CD4-positive, alpha-beta memory T cell (primary cell): ENCODE measurements at places on chromosomes 5 and 9. TPM values are rescaled to one million over a fixed set of nuclear protein-coding genes. Genes with fewer than 3 reads are reported as not detected.
A peak's percentile ranks its signal among the peaks of the same experiment; 100 is the strongest.

The TAF1L gene
- total RNA-seq = 0.12 TPM

The KCTD16 gene
- total RNA-seq = 0.20 TPM

The LCNL1 gene
- 0.17 TPM for total RNA-seq

The C5orf24 gene
- 33.9 TPM for total RNA-seq

The IFNA13 gene
- total RNA-seq = not detected

The PLCXD3 gene
- not detected for total RNA-seq

The TRAPPC13 gene
- 20.9 TPM for total RNA-seq

The EGFL7 gene
- total RNA-seq = not detected

The PAEP gene
- total RNA-seq = not detected

DNA sequence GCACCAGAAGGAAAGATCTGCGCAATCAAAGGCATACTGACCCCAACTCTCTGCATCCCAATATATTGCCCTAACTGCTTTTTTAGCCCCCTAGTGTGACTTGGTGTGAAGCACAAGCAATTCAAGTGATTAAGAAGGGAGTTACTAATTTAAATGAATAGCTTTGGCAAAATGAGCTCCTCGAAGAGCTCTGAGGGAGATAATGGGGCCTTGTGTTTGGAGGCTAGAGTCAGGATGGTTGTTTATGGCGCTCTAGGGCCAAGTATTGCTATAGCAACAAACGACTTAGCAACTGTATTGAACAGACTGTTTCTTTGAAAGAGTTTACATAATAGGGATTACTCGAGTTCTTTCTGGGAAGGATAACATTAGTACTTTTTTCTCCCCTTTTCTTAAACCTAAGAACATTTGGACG is 11.5 kb upstream of the C5orf58 start:
- no peak overlapping the region for H3K4me3 ChIP-seq
- H3K27me3 ChIP-seq = no peaks in the 10 kb centered on the region
- no peak overlapping the region for H3K27ac ChIP-seq
- no peaks in the 10 kb centered on the region for H3K36me3 ChIP-seq
- no peaks in the 10 kb centered on the region for H3K4me1 ChIP-seq
- DNase-seq = no peak

- DNase-seq = no peak
- H3K4me3 ChIP-seq = no peak overlapping the region
- H3K27ac ChIP-seq = no peak overlapping the region
- H3K27me3 ChIP-seq = no peaks in the 10 kb centered on the region
Measured at GRCh38 chr5:18985171-18985758, 1002.7 kb downstream of the CDH18 start.

DNA sequence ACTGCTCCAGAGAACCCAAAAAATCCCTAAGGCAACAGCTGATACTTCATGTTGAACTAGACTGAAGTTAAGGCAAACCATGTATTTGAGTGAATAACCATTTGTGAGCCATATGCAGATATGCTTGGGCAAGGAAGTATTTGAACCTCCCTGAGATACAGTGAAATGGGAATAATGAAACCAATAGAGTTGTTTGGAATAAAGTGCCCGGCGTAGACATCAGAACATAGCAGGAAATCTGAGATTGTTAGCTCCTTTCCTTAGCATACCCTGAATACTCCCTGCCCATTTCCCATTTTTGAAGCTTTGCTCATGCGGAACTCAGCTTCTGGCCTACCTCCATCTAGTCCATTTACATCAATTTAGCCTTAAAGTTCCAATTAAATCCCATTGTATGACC is 611.9 kb downstream of the EFNA5 start:
- no peaks in the 10 kb centered on the region for H3K36me3 ChIP-seq
- no peaks in the 10 kb centered on the region for H3K27me3 ChIP-seq
- H3K4me1 ChIP-seq = no peaks in the 10 kb centered on the region
- H3K27ac ChIP-seq = no peak overlapping the region

DNA sequence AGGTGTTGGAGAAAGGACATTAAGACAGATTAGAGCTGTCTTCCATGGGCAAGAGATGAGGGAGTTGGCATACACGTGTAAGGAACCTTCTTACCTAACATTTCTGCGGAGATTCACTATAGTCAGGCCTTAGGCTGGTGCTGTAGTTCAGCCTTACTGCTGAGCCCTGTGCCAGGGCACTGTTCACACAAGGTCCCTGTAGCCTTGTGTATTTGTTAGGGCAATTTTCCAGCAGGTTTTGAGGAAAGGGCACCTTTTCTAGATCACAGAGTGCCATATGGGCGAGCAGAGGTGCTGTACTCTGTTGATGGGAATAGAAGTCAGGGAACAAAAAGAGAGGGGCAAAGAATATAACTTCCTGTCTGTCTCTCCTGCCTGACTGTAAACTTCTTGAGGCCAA is 15.6 kb downstream of the PALM2AKAP2 start:
- no peak overlapping the region for H3K27ac ChIP-seq
- no peaks in the 10 kb centered on the region for H3K4me1 ChIP-seq
- no peak overlapping the region for H3K4me3 ChIP-seq
- no peaks in the 10 kb centered on the region for H3K36me3 ChIP-seq

GRCh38 chr5:155250596-155250995 is 237.0 kb downstream of the KIF4B start:
- H3K27ac ChIP-seq = no peak overlapping the region
- no peaks in the 10 kb centered on the region for H3K27me3 ChIP-seq
- no peak overlapping the region for H3K4me3 ChIP-seq
- no peaks in the 10 kb centered on the region for H3K4me1 ChIP-seq
- DNase-seq = no peak
- H3K36me3 ChIP-seq = no peaks in the 10 kb centered on the region

GRCh38 chr5:149938791-149939358 is 5.7 kb downstream of the PDE6A start:
- H3K4me1 ChIP-seq = no peaks in the 10 kb centered on the region
- DNase-seq = no peak
- H3K27me3 ChIP-seq = no peaks in the 10 kb centered on the region
- H3K27ac ChIP-seq = no peak overlapping the region

GRCh38 chr5:1736889-1737711 is 62.5 kb downstream of the MRPL36 start:
- H3K36me3 ChIP-seq = no peaks in the 10 kb centered on the region
- no peak overlapping the region for H3K4me3 ChIP-seq
- H3K4me1 ChIP-seq = no peaks in the 10 kb centered on the region
- DNase-seq = no peak
- H3K27ac ChIP-seq = no peak overlapping the region

DNA sequence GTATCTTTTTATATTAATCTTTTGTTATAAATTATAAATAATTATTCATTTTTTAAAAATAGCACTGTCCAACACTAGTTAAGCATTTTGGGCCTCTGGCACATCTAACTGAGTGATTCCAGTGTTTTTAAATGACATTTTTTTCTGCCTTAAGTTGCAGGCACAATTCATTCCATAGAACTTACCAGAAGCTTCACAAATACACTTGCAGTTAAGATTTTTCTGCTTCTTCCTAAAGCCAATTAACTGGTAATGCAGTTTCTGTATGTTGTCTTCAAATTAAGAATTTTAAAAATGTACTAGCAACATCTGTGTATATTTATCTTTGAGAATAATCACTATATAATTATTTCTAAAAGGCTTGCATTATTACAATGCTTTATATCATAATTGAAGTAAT is 11.2 kb upstream of the NFIB start:
- no peak overlapping the region for H3K27ac ChIP-seq
- DNase-seq = no peak
- H3K27me3 ChIP-seq = no peaks in the 10 kb centered on the region
- H3K4me1 ChIP-seq = peaks cover 12% of the 10 kb centered on the region
- no peak overlapping the region for H3K4me3 ChIP-seq

DNA sequence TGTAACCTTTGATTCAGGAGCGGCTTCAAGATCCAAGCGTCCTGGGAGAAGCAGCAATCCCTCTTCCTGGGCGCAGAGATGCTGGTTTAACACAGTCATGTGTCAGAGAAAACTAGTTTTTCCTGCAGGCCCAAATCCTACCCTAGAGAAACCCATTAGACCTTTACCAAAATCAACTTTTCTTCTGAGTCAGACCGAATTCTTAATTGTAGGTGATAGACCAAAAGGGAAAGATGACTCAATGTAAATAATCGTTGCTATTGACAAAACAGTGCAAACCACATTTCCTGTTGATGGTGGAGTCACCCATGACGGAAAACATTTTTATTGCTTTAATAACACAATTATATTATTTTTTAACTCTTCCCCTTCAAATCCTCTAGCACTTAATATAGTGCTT is 40.1 kb downstream of the SLC1A1 start:
- no peak overlapping the region for H3K4me3 ChIP-seq
- H3K27me3 ChIP-seq = no peaks in the 10 kb centered on the region
- H3K27ac ChIP-seq = peak overlapping the region; percentile 30
- no peaks in the 10 kb centered on the region for H3K36me3 ChIP-seq
- H3K4me1 ChIP-seq = peaks cover 12% of the 10 kb centered on the region
- peak; percentile 54 for DNase-seq

GRCh38 chr9:120418315-120418714 is 161.7 kb downstream of the CDK5RAP2 start:
- no peaks in the 10 kb centered on the region for H3K4me1 ChIP-seq
- H3K27ac ChIP-seq = no peak overlapping the region
- H3K27me3 ChIP-seq = no peaks in the 10 kb centered on the region
- no peak for DNase-seq

- H3K4me1 ChIP-seq = no peaks in the 10 kb centered on the region
- peak; percentile 15 for DNase-seq
- H3K36me3 ChIP-seq = no peaks in the 10 kb centered on the region
Measured at GRCh38 chr5:158174918-158175851, 316.2 kb upstream of the CLINT1 start.

- H3K27me3 ChIP-seq = no peaks in the 10 kb centered on the region
- no peaks in the 10 kb centered on the region for H3K4me1 ChIP-seq
- no peaks in the 10 kb centered on the region for H3K36me3 ChIP-seq
- H3K27ac ChIP-seq = no peak overlapping the region
Measured at GRCh38 chr5:107968406-107968843, 297.7 kb upstream of the EFNA5 start.

DNA sequence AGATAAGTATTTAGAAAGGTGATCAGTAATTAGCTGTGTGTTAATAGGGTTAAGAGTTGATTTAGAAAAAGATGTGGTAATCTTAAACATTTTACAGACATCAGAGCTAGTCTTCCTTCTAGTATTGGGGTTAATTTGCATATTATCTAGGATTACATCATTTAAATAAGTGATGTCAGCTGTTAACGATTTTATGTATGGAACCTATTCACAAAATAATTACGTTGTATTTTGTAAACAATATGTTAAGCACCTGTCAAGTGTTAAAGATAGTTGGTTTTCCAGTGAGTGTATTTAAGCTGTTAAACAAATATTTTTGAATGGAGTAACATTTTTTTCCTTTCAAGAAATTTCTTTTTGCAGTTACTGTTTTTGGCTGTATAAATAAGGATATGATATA is 2.2 kb downstream of the DCP2 start:
- peaks cover 60% of the 10 kb centered on the region for H3K4me1 ChIP-seq
- no peak overlapping the region for H3K4me3 ChIP-seq
- H3K27me3 ChIP-seq = no peaks in the 10 kb centered on the region
- peak overlapping the region; percentile 6 for H3K27ac ChIP-seq

DNA sequence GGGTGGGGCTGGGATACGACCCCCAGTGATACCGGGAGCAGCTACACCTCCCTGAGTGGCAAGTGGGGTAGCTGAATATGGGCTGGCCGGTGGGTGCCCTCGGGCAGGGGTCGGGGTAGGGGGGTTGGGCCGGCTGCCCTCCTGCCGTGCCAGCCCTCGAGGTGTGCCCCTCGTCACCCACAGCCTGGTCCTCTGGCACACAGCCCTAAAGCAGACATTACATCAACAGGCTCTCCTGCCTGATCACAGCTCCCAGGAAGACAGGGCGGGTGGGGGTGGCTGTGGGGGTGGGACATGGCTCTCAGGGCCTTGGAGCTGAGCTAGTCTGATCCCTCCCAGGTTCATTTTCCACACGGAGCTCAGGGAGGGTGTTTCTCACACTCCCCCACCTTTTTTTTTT is 23.2 kb downstream of the FBXW5 start:
- H3K27ac ChIP-seq = no peak overlapping the region
- no peak overlapping the region for H3K4me3 ChIP-seq
- DNase-seq = no peak
- H3K4me1 ChIP-seq = no peaks in the 10 kb centered on the region

DNA sequence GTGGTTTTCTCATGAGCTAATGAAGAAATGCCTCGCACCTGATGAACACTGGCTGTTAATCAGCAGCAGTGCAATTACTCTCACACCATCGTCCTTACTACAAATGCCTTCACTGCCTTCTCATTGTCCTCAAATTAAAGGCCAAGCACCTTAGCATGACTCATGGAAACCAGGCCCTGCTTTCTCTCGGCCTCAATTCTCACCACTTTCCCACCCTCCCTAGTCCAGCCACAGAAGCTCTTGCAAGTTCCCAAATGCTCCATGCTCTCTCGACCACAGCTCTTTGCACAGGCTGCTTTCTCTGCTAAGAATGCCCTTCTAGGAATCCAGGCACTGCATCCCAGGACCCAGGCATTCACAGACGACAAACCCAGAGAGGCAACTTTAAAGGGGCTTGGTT is 94.6 kb upstream of the KLF4 start:
- H3K36me3 ChIP-seq = no peaks in the 10 kb centered on the region
- no peak for DNase-seq
- no peaks in the 10 kb centered on the region for H3K4me1 ChIP-seq
- H3K4me3 ChIP-seq = no peak overlapping the region

- H3K36me3 ChIP-seq = peaks cover 7% of the 10 kb centered on the region
- DNase-seq = no peak
- no peaks in the 10 kb centered on the region for H3K27me3 ChIP-seq
- H3K4me1 ChIP-seq = no peaks in the 10 kb centered on the region
Measured at GRCh38 chr9:76161541-76161940, 232.7 kb downstream of the RFK start.

DNA sequence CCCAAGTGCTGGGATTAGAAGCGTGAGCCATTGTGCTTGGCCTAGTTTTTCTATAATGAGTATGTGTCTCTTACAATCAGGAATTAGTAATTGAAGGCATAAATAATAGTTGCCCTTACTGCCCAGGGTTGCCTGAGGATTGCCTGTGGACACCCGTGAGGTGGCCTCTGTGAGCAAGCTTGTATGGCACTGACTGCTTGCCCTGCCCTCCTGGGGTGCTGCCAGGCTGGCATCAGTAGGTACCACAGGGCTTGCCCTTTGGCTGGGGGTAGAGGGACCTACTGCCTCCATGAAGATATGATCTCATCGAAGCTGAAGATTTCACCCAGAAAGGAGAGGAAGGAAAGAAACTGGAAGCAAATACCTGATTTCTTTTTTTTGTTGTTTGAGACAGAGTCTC is 23.8 kb upstream of the PHF19 start:
- H3K27me3 ChIP-seq = no peaks in the 10 kb centered on the region
- peaks cover 13% of the 10 kb centered on the region for H3K36me3 ChIP-seq
- DNase-seq = no peak
- no peak overlapping the region for H3K27ac ChIP-seq
- no peak overlapping the region for H3K4me3 ChIP-seq
- peaks cover 92% of the 10 kb centered on the region for H3K4me1 ChIP-seq

GRCh38 chr5:35338157-35338453 is 107.8 kb upstream of the PRLR start:
- H3K4me1 ChIP-seq = no peaks in the 10 kb centered on the region
- no peak for DNase-seq
- no peak overlapping the region for H3K4me3 ChIP-seq
- H3K36me3 ChIP-seq = no peaks in the 10 kb centered on the region
- H3K27me3 ChIP-seq = no peaks in the 10 kb centered on the region
- no peak overlapping the region for H3K27ac ChIP-seq

- no peak overlapping the region for H3K4me3 ChIP-seq
- H3K27me3 ChIP-seq = no peaks in the 10 kb centered on the region
- H3K4me1 ChIP-seq = no peaks in the 10 kb centered on the region
Measured at GRCh38 chr9:76153339-76153738, 240.9 kb downstream of the RFK start.
